ENCODE measurements at places on chromosomes 5 and 9.

GRCh38 chr5:151332857-151333256, 14.5 kb downstream of the SLC36A2 start:
- H3K36me3 ChIP-seq = no peaks in the 10 kb centered on the region
- H3K27ac ChIP-seq = no peak overlapping the region
- no peak overlapping the region for H3K4me3 ChIP-seq
- no peak for DNase-seq
- H3K4me1 ChIP-seq = no peaks in the 10 kb centered on the region

DNA sequence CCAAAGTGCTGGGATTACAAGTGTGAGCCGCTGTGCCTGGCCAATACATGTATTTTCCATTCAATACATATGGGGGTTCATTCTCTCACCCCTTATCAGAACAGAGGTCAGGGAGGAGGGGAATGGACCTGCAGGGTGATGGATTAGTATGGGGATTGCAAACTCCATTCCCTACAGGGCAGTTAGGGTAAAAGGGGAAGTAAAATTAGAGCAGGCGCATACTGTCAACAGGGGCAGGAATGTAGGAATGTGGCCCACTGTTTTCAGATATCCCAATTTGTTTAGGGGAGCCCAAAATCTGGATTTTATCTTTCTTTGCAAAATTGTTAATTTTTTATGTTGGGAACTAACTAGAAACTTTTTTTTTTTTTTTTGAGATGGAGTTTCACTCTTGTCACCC, 46.4 kb upstream of the SLC44A1 start:
- H3K4me1 ChIP-seq = no peaks in the 10 kb centered on the region
- DNase-seq = no peak
- no peaks in the 10 kb centered on the region for H3K27me3 ChIP-seq
- H3K36me3 ChIP-seq = no peaks in the 10 kb centered on the region
- no peak overlapping the region for H3K27ac ChIP-seq
- H3K4me3 ChIP-seq = no peak overlapping the region

DNA sequence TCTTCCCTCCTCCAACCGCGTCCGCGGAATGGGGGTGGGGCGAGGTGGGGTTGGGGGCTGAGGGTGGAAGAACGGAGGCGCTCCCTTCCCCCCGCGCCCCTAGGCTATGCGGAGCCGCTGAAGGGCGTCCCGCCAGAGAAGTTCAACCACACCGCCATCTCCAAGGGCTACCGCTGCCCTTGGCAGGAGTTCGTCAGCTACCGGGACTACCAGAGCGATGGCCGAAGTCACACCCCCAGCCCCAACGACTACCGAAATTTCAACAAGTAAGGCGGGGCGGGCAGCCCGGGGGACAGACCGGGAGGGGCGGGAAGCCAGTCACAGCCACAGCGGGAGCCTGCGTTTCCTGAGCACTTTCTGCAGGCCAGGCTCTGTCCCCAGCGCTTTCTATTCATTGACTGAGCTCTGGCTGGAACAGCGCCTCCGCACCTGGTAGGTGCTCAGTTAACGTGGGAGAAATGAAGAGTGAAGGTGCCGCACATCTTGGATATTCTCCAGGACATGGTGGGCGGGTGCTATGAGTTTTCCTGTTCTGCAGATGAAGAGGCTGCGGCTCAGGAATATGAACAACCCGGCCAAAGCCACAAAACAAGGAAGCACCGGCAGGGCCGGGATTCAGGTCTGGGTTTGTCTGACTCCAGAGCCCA, 11.3 kb downstream of the MYOZ3 start:
- no peaks in the 10 kb centered on the region for H3K27me3 ChIP-seq
- peak overlapping the region; percentile 91 for H3K27ac ChIP-seq
- peaks cover 15% of the 10 kb centered on the region for H3K4me1 ChIP-seq

- H3K4me3 ChIP-seq = no peak overlapping the region
- H3K27me3 ChIP-seq = no peaks in the 10 kb centered on the region
- no peaks in the 10 kb centered on the region for H3K36me3 ChIP-seq
- H3K4me1 ChIP-seq = no peaks in the 10 kb centered on the region
- H3K27ac ChIP-seq = no peak overlapping the region
Observed at GRCh38 chr9:6910032-6910431, 152.3 kb downstream of the KDM4C start.

- H3K4me3 ChIP-seq = no peak overlapping the region
- H3K27ac ChIP-seq = no peak overlapping the region
- H3K27me3 ChIP-seq = no peaks in the 10 kb centered on the region
- no peak for DNase-seq
- H3K36me3 ChIP-seq = no peaks in the 10 kb centered on the region
Observed at GRCh38 chr9:82682431-82682830, 380.5 kb downstream of the RASEF start.

DNA sequence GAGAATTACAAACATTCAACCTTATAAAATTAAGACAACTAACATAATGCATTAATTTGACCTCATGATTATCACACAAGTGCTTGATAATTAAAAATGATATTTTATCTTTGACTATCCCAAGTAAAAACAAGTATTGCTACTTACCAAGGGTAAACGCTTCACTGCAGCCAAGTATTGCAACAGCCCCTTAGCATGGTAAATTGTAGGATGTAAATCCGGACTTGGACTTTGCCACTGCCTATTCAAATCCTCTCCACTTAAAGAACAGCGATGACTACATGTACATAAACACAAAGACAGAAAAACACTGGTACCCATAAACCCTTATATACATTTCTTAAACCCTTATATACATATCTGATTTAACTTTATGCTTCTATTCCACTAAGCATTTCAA, 155.1 kb downstream of the AGTPBP1 start:
- no peak overlapping the region for H3K27ac ChIP-seq
- no peak overlapping the region for H3K4me3 ChIP-seq
- no peak for DNase-seq
- H3K27me3 ChIP-seq = no peaks in the 10 kb centered on the region
- no peaks in the 10 kb centered on the region for H3K36me3 ChIP-seq

DNA sequence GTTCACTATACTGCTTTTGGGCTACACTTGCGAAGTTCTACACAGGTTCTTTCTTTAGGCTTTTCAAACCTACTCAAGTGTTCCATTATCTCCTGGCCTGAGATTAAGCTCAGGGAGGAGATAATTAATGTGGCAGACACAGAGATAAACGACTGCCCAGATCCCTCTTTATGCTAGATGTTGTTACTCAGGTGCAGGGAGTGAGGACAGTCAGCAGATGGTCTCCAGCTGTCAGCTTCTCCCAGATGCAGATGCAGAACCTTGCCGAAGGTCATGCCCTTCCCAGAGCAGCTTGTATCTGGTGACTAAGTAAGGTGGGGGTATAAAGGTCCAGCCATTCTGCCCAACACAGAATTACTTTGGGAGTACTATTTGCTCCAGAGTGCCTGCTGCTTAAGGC, 166.2 kb downstream of the ZNF462 start:
- peak overlapping the region; percentile 65 for H3K27ac ChIP-seq
- H3K4me3 ChIP-seq = no peak overlapping the region
- H3K36me3 ChIP-seq = no peaks in the 10 kb centered on the region

- H3K4me3 ChIP-seq = no peak overlapping the region
- H3K27ac ChIP-seq = no peak overlapping the region
- DNase-seq = no peak
- no peaks in the 10 kb centered on the region for H3K36me3 ChIP-seq
- H3K4me1 ChIP-seq = peaks cover 10% of the 10 kb centered on the region
Observed at GRCh38 chr9:135165003-135165711, 77.7 kb downstream of the OLFM1 start.

GRCh38 chr5:4765411-4765810, 374.7 kb upstream of the ADAMTS16 start:
- no peaks in the 10 kb centered on the region for H3K27me3 ChIP-seq
- H3K36me3 ChIP-seq = no peaks in the 10 kb centered on the region
- no peak overlapping the region for H3K27ac ChIP-seq
- H3K4me1 ChIP-seq = no peaks in the 10 kb centered on the region

GRCh38 chr5:34488984-34489383, 167.1 kb upstream of the RAI14 start:
- DNase-seq = no peak
- no peak overlapping the region for H3K27ac ChIP-seq
- no peaks in the 10 kb centered on the region for H3K27me3 ChIP-seq

GRCh38 chr5:40570408-40571129, 109.1 kb upstream of the PTGER4 start:
- H3K4me3 ChIP-seq = no peak overlapping the region
- DNase-seq = no peak
- no peaks in the 10 kb centered on the region for H3K27me3 ChIP-seq
- H3K36me3 ChIP-seq = no peaks in the 10 kb centered on the region

- no peaks in the 10 kb centered on the region for H3K27me3 ChIP-seq
- H3K4me3 ChIP-seq = peak overlapping the region; percentile 71
- peaks cover 5% of the 10 kb centered on the region for H3K4me1 ChIP-seq
- H3K27ac ChIP-seq = no peak overlapping the region
- peaks cover 2% of the 10 kb centered on the region for H3K36me3 ChIP-seq
Observed at GRCh38 chr9:127937056-127937387, 632 bp downstream of the DPM2 start.

DNA sequence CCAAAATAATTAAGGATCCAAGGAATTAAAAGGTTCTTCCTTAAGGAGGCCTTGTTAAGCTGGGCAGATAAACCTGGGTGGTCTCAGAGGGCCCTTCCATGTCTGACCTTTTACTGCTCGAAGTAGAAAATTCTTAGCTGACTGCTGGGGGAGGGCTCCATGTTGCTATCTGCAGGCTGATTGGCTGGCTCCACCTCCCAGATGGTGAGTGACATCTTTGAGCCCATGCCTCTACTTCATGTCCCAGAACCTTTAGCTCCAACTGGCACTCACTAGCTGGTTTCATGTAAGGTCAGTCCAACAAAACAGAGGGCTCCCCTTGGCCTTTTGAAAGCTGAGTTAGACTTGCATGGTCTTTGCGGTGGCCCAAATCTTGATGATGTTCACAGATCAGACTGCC, 188.2 kb downstream of the PAX5 start:
- no peak overlapping the region for H3K27ac ChIP-seq
- no peak for DNase-seq
- H3K36me3 ChIP-seq = no peaks in the 10 kb centered on the region
- no peaks in the 10 kb centered on the region for H3K27me3 ChIP-seq

DNA sequence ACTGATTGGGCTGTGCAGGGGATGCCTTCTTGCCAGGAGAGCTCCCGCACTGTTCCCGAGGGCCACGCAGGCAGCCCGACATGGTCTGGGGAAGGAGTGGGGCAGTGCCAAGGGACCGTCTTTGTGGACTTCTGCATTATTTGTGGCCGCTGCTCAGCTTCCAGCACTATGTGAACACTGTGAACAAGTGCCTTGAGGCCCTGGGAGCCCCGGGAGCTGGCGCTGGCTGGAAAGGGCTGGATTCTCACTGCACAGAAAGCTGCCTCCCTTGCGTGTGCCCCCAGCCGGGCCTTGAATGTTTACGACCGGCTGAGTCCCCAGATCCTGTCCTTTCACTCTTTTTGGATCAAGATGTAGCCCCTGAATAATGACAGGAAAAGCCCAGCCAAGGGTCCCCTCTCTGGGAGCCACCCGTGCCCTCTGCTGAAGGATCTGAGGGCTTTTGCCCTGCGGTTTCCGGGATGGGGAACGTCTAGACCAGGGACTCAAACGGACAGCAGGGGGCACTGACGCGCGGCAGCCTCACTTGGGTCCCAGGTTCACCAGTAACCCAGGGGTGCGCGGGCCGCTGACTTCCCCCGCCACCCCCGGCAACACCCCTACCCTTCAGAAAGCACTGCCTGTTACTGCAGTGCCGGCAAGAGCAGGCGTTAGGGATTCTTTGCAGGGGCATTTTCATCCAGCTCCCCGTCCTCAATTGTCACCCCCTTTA, 98.9 kb upstream of the FCN2 start:
- H3K27ac ChIP-seq = no peak overlapping the region
- H3K27me3 ChIP-seq = no peaks in the 10 kb centered on the region
- peaks cover 20% of the 10 kb centered on the region for H3K36me3 ChIP-seq
- no peaks in the 10 kb centered on the region for H3K4me1 ChIP-seq

- H3K4me3 ChIP-seq = no peak overlapping the region
- H3K27ac ChIP-seq = no peak overlapping the region
- H3K36me3 ChIP-seq = no peaks in the 10 kb centered on the region
- H3K27me3 ChIP-seq = no peaks in the 10 kb centered on the region
- H3K4me1 ChIP-seq = no peaks in the 10 kb centered on the region
Observed at GRCh38 chr5:102218159-102218558, 77.9 kb downstream of the SLCO4C1 start.

GRCh38 chr5:176799488-176799887, 10.9 kb upstream of the UNC5A start:
- H3K27ac ChIP-seq = no peak overlapping the region
- no peaks in the 10 kb centered on the region for H3K4me1 ChIP-seq
- no peaks in the 10 kb centered on the region for H3K27me3 ChIP-seq
- no peak overlapping the region for H3K4me3 ChIP-seq

GRCh38 chr5:14226554-14226953, 83.4 kb downstream of the TRIO start:
- no peak for DNase-seq
- no peaks in the 10 kb centered on the region for H3K27me3 ChIP-seq
- H3K4me3 ChIP-seq = no peak overlapping the region
- no peaks in the 10 kb centered on the region for H3K36me3 ChIP-seq

DNA sequence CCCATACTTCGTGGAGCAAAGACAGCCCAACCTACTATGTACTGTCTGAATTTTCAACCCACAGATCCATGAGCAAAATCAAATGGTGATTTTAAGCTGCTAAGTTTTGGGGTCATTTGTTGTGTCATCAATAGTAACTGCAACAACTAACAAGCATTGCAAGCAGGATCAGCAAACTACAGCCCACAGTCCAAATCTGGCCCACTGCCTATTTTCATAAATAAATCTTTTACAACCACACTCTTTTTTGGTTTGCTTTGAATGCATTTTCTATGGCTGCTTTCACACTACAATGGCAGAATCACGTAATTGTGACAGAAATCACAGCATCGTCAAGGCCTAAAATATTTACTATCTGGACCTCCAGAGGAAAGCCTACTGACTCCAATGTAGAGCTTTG, 237.2 kb upstream of the TRIM32 start:
- H3K36me3 ChIP-seq = no peaks in the 10 kb centered on the region
- no peaks in the 10 kb centered on the region for H3K4me1 ChIP-seq
- no peaks in the 10 kb centered on the region for H3K27me3 ChIP-seq
- no peak overlapping the region for H3K27ac ChIP-seq
- DNase-seq = no peak

DNA sequence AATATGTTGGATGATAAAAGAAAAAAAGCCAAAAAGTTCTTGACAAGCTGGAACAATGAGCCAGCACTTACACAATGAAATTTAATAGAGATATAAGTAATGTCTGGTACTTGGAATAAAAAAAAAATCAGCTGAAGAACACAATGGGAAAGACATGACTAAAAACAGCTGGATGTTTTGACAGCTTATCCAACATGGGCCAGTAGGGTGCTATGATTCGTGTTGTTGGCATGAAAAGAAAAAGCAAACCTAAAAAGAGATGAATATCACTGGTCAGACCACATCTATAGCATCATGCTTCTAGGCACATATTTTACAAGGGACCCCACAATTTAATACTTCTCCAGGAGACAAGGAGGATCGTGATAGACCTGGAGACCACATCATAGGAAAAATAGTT, 175.3 kb downstream of the ARL15 start:
- H3K36me3 ChIP-seq = no peaks in the 10 kb centered on the region
- no peak overlapping the region for H3K4me3 ChIP-seq
- no peak overlapping the region for H3K27ac ChIP-seq
- H3K4me1 ChIP-seq = no peaks in the 10 kb centered on the region
- H3K27me3 ChIP-seq = no peaks in the 10 kb centered on the region

DNA sequence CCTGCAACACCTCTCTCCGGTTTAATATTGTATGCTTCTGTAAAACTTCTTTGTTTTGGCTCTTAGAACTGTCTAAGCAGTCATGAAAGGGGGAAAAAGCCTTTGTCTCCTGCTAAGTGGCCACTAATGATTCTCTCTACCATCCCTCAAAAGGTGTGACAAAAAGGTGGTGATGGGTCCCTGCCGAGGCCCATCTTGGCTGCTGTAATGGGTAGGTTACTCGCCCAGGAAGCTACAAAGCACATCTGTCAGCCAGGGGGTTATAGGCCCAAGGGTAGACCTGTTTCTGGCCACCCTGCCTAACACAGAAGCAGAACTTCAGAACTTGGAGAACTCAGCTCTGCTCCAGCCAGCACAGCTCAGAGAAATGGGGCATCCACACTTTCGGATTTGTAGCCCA, 1.6 kb downstream of the FAM219A start:
- no peak overlapping the region for H3K27ac ChIP-seq
- H3K36me3 ChIP-seq = no peaks in the 10 kb centered on the region
- DNase-seq = peak; percentile 54
- H3K4me3 ChIP-seq = no peak overlapping the region

Data from mesendoderm (in vitro differentiated cells).